ENCODE measurements at places on chromosomes 5 and 9.

- DNase-seq, result no peak
These were observed 17.8 kb upstream of the C9orf72 start for GRCh38 chr9:27591093-27591492.

DNA sequence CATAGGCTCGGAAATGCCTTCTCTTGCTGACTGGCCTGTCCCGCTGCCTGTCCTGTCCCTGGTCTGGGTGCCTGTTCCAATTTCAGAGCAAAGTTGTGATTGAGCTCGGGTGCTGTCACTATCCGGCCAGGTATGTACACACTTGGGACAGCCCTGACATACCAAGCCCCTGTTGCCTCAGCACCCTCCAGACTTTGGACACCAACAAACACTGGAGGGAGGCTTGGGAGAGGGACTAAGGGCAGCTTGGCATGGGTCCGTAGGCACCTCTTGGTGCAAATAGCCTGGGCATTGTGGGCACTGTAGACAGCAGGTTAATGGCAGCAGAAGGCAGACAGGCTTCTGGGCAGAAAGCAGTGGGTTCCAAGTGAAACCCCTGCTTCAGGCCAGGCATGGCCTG is 86.3 kb upstream of the SEMA6A start:
- no peak for DNase-seq

GRCh38 chr5:90528601-90529193 is 687 bp downstream of the LYSMD3 start:
- peak; percentile 22 for DNase-seq

GRCh38 chr9:115883467-115884329 is 269.9 kb upstream of the PAPPA start:
- DNase-seq, result no peak

DNA sequence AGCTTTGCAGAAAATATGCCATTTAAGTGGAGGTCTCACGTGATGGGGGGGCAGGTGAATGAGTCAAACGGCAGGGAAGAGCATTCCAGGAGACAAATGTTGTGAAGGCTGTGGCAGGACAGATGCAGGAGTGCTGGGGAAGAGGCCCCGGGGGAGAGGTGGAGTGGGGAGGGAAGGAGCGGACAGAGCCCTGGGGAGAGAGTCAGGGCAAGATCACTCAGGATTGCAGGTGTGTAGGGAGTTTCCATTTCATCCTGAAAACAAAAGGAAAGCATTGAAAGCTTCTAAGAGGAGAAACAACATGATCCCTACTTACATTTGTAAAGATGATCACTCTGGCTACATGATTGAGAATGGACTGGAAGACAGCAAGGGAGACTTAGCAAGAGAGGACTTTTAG is 323.3 kb downstream of the ASTN2 start:
- no peak for DNase-seq

DNA sequence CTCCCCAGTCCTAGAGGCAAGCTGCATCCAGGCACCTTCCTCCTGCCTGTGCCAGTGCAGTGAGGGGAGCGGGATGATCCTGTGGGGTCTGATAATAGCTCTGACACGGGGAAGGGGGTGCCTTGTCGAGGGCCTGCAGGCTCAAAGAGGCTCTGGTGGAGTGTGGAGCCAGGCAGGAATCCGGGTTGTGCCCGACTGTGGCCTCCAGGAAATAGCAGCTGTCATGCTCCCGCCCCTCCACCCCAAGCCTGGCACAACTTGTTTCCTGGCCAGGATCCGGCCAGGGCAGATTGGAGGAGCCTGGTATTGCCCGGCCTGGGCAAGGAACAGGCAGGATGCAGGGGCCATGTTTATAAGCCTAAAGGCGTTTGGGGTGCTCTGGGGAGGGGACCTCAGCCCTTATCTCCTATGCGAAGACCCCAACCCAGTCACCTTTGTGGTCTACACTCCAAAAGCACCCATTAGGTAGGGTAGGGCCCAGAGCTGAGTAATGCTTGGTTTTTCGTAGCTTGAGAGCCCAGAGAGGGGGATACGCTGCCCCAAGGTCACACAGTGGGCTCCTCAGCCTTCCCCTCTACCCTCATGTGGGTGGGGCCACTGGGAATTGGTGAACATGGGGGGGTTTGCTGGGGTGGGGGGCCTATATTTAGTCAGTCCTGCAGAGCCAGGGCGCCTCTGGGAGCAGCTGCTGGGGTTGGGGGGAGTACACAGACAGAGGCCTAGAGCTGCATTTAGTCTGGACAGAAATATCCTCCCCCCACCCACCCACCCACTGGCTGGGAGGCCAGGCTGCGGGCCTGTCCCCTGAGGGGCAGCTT is 12.2 kb downstream of the CXXC5 start:
- DNase-seq, result no peak

DNA sequence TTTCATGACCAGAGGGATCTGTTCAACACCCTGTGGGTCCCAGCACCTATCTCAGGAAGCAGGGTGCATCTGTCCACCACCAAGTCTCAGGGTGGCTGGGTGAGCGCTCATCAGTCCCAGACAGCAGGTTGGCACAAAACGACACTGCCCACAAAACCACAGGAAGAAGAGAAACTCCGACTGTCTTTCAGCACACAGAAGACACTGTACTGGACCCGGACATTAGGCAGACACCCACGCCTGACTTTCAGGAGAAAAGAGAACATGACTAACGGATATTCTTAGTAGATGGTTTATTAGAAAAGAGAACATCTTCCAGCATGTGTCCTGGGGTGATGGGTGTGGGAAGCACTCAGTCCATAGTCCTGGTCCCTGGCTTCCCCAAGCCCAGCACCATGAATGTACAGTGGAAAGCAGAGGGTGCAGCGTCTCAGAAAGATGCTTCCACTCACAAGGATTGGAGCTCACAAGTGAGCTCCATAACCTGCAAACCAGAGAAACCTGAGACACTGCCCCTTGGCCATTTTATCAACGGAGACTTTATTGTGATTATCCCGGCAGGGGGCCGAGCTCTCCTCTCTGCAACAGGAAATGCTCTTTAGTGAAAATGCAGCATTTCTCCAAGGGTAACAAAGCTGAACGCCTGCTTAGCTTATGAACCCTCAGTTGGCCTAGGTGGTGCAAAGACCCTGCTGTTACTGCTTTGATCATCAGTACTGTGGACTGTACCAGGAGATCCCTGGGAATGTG is 35.8 kb upstream of the LCP2 start:
- peak; percentile 75 for DNase-seq

DNA sequence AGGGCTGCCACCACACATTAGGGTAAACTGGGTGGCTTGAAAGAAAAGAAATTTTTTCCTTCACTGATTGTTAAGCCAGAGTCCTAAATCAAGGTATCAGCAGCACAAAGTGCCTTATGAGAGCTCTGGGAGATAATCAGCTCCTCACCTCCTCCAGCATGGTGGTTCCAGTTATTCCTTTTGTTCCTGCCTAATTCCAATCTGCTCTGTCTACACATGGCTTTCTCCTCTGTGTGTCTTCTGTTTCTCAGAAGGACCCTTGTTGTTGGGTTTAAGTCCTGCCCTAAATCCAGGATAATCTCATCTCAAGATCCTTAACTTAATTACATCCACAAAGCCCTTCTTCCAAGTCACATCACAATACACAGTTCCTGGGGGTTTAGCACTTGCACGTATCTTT is 1352.0 kb upstream of the CDH9 start:
- DNase-seq, result no peak

- no peak for DNase-seq
These were observed 48.3 kb downstream of the SLCO6A1 start for GRCh38 chr5:102450313-102450990.

DNA sequence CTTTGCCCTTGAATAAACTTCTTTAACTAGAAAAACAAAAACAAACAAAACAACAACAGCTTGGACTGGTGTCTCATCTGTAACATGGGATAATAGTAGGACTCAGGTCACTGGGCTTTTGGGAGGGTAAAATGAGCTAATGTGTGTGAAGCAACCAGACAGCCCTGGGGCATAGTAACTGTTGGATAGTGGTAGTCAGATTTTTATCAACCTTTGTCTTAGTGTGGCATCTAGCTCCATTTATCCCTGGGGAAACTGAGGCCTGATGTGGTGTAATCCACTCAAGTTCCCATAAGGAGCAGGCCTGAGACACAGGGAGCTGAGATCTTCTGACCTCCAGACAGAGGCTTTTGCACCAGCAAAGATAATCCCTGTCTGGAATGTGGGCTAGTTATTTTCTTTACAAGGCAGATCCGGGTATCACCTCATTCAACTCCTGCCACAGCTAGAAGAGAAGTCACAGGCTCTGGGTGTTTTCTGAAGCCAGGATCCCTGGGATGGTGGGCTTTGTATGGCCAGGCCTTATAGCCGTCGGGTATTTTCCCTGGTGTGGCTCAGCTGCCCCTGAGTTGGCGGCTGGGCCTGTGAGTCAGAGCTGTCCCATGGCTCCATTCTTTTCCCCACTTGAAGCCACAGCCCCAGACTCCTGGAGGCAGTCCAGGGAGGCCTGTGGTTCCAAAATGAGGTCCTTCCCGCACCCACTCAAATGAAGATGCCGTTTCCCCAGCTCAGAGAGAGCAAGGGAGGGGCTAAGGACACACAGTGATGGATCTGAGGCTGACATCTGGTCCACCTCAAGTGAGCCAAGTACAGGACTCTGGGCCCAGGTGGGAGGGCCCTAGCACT is 26.1 kb upstream of the CSF1R start:
- no peak for DNase-seq

GRCh38 chr5:54594181-54594580 is 76.6 kb downstream of the SNX18 start:
- no peak for DNase-seq

DNA sequence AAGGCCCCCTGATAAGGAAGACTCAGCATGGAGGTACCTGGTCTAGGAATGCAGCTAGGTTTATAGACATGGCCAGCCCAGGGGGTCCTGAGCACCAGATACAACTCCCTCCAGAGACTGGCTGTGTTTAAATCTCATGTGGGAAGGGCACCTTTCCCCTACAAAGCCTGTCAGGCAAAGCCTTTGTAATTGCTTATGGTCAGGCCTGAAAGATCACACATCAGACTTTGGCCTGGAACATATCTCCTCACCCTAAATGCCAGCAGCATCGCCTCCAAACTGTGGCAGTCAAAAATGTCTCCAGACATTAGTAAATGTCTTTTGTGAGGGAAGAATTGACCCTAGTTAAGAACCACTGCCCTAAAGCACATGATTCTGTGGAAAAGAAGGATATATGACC is 51.6 kb upstream of the MACIR start:
- DNase-seq, result no peak

GRCh38 chr5:143186623-143187022 is 216.9 kb downstream of the NR3C1 start:
- no peak for DNase-seq

DNA sequence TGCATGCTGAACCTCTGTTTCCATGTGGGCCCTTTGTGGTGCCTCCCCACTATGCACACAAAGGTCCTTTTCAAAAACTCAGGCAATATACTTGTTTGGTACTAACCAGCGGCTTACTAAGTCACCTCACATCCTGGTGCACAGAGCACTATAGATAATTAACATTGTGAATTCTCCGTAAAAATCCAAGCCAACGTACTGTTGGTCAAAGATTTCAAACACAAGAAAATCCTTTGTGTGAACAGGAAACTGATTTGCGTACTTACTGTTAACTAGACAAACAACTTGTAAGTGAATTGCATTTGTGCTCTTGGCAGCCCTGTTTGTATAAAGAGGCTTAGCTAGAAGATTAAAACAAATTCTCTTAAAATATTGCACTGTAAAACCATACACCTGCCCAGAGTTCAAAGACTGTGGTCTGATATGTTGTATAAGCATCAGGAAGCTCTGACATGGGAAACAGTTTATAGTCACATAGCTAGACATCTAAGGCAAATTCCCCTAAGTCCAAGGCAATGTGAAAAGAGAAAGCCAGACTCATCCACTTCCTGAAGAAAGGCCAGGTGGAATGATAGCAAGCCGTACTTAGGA is 125.0 kb upstream of the SLC12A2 start:
- no peak for DNase-seq

GRCh38 chr9:136019041-136019680 is 58.0 kb upstream of the UBAC1 start:
- no peak for DNase-seq

GRCh38 chr9:77421506-77422265 is 226.4 kb downstream of the GNA14 start:
- no peak for DNase-seq

DNA sequence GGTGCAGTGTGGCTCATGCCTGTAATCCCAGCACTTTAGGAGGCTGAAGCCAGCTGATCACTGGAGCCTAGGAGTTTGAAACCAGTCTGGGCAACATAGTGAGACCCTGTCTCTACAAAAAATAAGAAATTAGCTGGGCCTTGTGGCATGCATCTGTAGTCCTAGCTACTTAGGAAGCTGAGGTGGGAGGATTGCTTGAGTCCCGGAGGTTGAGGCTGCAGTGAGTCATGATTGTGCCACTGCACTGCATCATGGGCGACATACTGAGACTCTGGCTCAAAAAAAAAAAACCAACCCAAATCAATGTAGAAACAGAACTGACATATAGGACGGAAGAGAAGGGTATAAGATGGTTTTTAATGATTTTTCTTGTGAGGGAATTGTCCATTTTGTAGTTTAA is 27.7 kb downstream of the G3BP1 start:
- DNase-seq, result peak; percentile 27

DNA sequence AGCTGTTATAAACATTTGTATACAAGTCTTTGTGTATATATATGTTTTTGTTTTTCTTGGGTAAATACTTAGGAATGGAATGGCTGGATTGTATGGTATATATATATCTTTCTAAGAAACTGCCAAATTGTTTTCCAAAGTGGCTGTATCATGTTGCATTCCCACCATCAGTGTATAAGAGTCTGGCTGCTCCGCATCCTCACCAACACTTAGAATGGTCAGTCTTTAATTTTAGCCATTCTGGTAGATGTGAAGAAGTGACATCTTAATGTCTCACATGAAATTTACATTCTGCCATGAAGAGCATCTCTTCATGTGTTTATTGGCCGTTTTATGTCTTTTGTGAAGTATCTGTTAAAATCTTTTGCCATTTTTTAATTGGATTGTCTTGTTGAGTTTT is 31.9 kb downstream of the GALNT10 start:
- DNase-seq, result no peak

DNA sequence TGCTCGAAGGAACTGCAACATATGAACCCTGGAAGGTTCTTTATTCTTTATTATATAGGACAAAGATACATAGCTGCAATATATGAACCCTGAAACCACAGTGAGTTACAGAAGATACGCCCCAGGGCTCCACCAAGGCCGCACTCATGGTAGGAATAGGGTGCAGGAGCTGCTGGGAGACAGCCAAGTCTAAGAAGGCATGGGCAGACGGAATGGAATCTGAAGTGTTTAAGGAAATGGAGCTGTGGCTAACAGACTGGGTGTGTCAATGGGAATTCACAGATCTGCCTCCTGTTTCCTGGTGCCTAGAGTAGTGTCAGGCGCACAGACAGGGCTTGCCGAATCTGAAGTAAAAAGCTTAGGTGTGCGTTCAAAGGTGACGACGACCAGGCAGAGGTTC is 286.4 kb downstream of the DENND1A start:
- DNase-seq, result no peak

DNA sequence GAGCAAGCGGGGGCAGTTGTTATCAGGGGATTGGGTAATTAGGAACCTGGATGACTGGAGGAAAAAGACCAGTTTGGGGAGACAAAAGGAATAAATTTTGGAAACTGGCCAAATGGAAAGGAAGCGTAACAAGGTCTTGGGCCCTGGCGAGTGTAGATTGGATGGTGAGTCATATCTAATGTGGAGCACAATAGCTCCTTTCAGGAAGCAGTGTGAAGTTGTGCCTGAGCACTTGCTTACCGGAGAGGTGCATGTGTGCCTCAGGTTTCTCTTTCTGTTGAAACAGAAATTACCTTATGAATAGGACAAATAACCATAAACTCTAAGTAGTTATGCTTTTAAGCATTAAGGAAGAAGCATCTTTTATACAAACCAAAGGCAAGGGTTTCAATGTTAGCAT is 176.4 kb downstream of the KIF4B start:
- no peak for DNase-seq

- DNase-seq, result no peak
These were observed 835.6 kb upstream of the GRAMD2B start for GRCh38 chr5:125587631-125588030.

Data from activated CD4-positive, alpha-beta T cell treated with anti-CD3 and anti-CD28 coated beads for 48 hours (primary cell).